Left lobe of liver (tissue), 2 donors: ENCODE measurements at places on chromosomes 5 and 9. TPM values are rescaled to one million over a fixed set of nuclear protein-coding genes. Genes with fewer than 3 reads are reported as not detected.

The CD72 gene
- total RNA-seq: 0.93 TPM

DNA sequence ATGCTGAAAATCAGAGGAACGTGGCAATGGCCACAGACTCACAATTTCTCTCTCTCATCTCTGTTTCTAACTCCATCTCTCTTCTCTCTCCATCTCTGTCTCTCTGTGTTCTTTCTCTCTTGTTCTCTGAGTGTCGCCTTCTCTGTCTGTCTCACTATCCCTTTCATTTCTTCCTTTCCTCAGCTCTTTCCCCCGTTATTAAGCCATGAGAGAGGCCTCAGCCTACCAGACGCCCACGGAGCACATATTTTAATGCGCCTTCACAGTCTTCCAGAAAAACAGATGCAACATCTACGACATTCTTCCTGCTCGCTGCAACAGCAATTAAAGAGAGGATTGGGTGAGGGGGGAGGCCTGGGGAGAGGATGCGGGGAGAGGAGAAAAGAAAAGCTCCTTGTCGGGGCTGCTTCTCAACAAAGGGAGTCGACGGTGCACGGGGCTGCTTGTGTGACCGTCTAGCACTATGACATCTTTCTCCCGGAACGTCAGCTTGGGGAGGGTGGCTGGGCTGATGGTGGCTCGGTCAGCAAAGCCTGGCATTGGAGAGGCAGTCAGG is 37.7 kb upstream of the NEURL1B start:
- no peak for DNase-seq

GRCh38 chr5:160118349-160119141 is 705 bp downstream of the PWWP2A start:
- peak; percentile 70 for DNase-seq

GRCh38 chr5:5658226-5658625 is 235.7 kb downstream of the ICE1 start:
- DNase-seq: no peak

DNA sequence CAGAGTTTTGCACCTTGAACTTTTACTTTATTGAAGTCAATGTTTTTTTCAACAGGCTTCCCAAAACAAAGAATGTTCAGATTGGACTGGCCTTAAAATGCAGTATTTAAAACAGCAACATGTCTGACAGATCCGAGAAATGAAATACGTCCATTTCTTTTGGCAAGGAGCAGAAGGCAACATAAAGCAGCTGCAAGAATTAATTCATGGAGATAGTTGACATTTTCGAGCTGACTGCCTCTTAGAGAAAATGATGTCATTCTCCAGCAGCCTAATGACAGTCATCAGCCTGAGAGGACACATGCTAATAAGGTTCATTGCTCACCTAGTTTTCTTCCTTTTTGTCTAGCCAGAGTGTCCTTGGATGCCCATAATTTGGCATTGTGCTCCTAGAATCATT is 232.2 kb upstream of the SEMA6A start:
- DNase-seq: no peak

The SH3PXD2B gene
- 3.8 TPM for total RNA-seq

DNA sequence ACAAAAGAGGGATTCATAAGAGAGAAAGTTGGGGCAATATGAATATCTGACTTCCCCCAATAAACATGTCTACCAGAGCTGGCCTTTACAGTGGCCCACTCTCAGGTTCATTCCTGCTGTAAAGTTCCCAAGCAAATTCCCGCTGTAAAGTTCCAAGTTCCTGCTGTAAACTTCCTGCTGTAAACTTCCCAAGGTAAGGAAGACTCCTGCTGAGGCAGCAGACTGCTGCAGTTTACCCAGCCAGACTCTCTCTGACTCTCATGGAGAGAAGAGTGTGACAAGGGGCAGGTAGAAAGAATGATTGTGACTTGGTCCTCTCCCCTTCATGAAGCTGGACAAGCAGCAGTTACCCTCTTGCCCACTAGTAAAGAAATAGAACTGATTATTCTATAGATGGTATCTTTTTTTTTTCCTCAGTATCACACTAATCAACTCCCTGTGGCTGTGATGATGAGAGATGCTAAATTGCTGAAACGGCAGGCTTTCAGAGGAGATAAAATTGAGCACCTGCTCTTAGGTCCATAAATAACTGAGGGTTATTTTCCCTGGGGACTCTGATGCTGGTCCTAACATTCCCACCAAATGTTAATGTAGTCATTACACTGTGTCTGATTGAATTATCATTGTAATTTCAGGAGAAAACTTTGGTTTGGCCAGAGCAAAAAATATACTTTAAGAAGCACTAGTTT is 220.4 kb downstream of the PARP8 start:
- no peak for DNase-seq

- DNase-seq: peak; percentile 55
These were observed 108.1 kb upstream of the PRRC1 start for GRCh38 chr5:127409246-127409917.

- no peak for DNase-seq
These were observed 85.6 kb downstream of the SLC28A3 start for GRCh38 chr9:84254972-84255371.

The INSL4 gene
- not detected for total RNA-seq
